ENCODE measurements at places on chromosomes 13 and 19.
A peak's percentile ranks its signal among the peaks of the same experiment; 100 is the strongest.

DNA sequence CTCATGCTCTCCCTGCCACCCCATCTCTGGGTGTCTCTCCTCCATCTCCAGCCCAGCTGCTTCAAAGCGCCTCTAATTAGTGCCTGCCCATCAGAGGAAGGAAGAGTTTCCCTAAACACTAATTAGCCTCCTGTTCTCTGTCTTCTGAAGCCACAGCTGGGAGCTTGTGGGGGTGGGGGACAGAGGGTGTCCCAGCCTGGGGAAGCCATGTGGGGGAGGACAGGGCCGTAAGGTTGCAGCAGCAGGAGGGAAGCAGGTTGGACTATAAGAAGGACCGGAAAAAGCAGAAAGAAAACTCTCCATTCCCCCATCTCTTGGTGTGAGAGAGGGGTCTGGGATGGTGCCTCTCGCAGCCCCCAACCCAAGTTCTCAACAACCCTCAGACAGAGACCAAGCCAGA is 26.2 kb downstream of the SLC8A2 start:
- DNase-seq = no peak
- H3K36me3 ChIP-seq = no peaks in the 10 kb centered on the region
- no peak overlapping the region for H3K4me3 ChIP-seq

DNA sequence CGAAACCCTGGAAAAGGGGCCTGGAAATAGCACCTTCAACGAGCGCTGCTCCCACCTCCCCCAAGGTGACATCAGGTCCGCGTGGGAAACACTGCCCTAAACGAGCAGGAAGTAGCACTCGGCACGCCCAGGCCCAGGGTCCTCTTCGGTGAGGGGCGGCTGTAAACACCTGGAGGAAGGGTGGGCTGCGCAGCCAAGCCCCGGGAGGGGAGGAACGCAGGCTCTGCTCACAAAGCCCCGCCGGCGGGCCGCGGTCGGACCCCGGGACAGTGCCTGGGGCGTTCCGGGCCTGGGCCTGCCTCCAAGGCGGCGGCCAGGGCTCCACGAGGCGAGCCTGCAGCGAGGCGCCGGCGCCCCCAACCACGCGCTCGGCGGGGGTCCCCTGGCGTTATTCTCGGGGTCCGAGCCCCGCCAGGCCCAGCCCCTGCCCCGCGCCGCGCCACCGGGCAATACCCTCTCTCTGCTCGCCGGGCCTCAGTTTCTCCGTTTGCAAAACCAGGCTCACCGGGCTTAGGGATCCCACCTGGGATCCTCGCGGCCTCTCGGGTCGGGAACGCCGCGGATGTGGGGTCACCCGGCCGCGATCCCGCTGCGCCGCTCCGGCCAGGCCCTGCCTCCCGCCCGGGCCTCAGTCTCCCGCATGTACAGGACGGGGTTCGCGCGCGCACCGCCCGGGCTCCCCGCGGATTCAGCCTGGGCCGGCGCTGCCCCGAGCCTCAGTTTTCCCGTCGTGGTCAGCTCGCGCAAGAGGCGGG is 630 bp downstream of the RNF126 start:
- peaks cover 3% of the 10 kb centered on the region for H3K36me3 ChIP-seq
- no peaks in the 10 kb centered on the region for H3K27me3 ChIP-seq
- peaks cover 14% of the 10 kb centered on the region for H3K4me1 ChIP-seq
- DNase-seq = no peak
- no peak overlapping the region for H3K27ac ChIP-seq

- H3K4me3 ChIP-seq = peak within 1 kb of the TSS; percentile 81
- H3K4me1 ChIP-seq = peaks cover 8% of the 10 kb centered on the region
- no peaks in the 10 kb centered on the region for H3K27me3 ChIP-seq
- H3K36me3 ChIP-seq = no peaks in the 10 kb centered on the region
- H3K27ac ChIP-seq = no peak within 1 kb of the TSS
These were observed at the start of gene IL17D for GRCh38 chr13:20702915-20703779. IL17D (plus strand) TSS chr13:20703699; CDS start chr13:20704002, 303 bp downstream.

GRCh38 chr13:55893540-55893939 is 1247.2 kb upstream of the PRR20A start:
- H3K27me3 ChIP-seq = no peaks in the 10 kb centered on the region
- H3K27ac ChIP-seq = no peak overlapping the region
- no peaks in the 10 kb centered on the region for H3K36me3 ChIP-seq
- no peaks in the 10 kb centered on the region for H3K4me1 ChIP-seq
- no peak for DNase-seq
- no peak overlapping the region for H3K4me3 ChIP-seq

- no peaks in the 10 kb centered on the region for H3K27me3 ChIP-seq
- H3K4me1 ChIP-seq = no peaks in the 10 kb centered on the region
- H3K36me3 ChIP-seq = no peaks in the 10 kb centered on the region
These were observed 721.5 kb upstream of the KLHL1 start for GRCh38 chr13:70829748-70830147.

DNA sequence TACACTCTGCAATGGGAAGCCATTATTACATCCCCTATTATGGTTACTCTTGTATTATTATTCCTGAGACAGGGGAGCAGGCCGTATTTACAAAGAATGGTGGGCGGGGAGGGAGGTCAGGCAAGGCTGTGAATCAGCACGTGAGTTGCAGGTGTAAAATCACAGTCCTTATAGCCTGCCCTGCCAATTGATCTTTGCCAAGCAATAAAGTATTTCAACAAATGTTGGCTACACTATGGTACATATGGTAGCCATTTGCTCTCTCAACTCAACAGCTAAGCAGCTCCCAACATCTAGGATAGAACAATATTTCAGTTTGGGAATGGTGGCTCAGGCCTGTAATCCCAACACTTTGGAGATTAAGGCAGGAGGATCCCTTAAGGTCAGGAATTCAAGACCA is 12.1 kb downstream of the EPS15L1 start:
- peaks cover 5% of the 10 kb centered on the region for H3K36me3 ChIP-seq
- H3K27me3 ChIP-seq = no peaks in the 10 kb centered on the region
- H3K4me1 ChIP-seq = peaks cover 13% of the 10 kb centered on the region
- no peak overlapping the region for H3K4me3 ChIP-seq

DNA sequence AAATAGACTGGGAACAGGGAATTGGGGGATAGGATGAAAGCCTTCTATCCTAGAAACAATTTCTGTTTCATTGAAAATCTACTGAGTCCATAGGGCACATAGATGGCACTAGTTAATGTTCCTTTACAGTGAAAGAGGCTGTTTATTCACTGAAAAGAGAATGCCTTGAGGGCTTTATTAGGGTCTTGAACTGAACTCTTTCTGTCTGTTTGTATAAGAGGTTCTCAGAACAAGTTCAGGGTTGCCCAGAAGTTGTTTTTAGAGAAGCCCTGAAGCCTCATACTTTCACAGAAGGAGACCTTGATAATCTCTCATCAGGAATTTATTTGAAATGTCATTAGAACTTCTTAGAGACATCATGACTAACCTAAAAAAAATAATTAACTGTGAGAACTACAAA is 43.9 kb downstream of the ENOX1 start:
- no peaks in the 10 kb centered on the region for H3K4me1 ChIP-seq
- H3K27me3 ChIP-seq = no peaks in the 10 kb centered on the region
- no peak overlapping the region for H3K27ac ChIP-seq

DNA sequence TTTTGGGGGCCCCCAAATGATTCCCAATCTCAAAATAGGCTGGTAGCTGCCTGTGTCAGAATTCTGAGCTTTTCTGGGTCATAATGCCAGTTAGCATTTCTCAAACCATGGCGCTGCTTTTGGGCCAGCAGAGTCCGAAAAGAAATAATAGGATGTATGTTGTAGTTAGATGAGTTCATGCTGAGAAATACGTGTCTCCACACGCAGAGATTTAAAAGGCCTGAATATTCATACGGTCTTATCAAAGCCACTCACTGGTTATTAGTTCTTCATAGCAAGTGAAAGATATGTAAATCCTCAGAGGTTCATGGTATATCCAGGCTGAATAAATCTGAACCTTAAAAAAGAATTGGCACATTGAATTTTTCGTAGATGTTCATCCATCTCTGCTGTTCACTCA is 124.5 kb downstream of the SHISA2 start:
- no peaks in the 10 kb centered on the region for H3K4me1 ChIP-seq
- no peak overlapping the region for H3K4me3 ChIP-seq
- H3K36me3 ChIP-seq = no peaks in the 10 kb centered on the region

DNA sequence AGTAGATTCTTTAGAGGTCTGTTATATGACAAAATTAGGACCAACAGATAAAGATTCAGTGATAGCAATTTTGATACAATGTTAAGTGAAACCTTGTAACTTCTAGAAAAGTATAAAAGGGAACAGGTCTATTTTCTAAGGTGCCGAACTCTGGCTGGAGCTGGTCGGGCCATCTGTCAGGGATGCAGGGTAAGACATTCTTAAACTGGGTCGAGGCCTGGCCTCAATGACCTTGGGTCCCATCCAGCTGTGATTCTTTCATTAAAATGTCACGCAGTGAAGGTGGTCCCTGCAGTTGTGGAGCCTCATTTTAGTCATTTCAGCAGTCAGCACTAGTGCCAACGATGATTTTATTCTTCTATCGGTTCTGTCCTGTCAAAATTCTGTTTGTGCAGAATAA is 271.9 kb upstream of the SPRY2 start:
- no peaks in the 10 kb centered on the region for H3K27me3 ChIP-seq
- no peak overlapping the region for H3K4me3 ChIP-seq
- H3K36me3 ChIP-seq = no peaks in the 10 kb centered on the region
- H3K4me1 ChIP-seq = peaks cover 4% of the 10 kb centered on the region
- H3K27ac ChIP-seq = no peak overlapping the region

GRCh38 chr19:31275068-31275334 is 74.2 kb downstream of the TSHZ3 start:
- H3K4me1 ChIP-seq = peaks cover 5% of the 10 kb centered on the region
- no peak overlapping the region for H3K27ac ChIP-seq
- H3K4me3 ChIP-seq = no peak overlapping the region
- DNase-seq = no peak
- no peaks in the 10 kb centered on the region for H3K36me3 ChIP-seq

GRCh38 chr19:49879243-49879963 is 1.9 kb downstream of the TBC1D17 start:
- no peaks in the 10 kb centered on the region for H3K27me3 ChIP-seq
- H3K4me1 ChIP-seq = peaks cover 12% of the 10 kb centered on the region
- H3K27ac ChIP-seq = no peak overlapping the region
- no peak overlapping the region for H3K4me3 ChIP-seq
- peaks cover 55% of the 10 kb centered on the region for H3K36me3 ChIP-seq

- DNase-seq = peak; percentile 8
- no peak overlapping the region for H3K27ac ChIP-seq
- H3K4me3 ChIP-seq = no peak overlapping the region
- no peaks in the 10 kb centered on the region for H3K4me1 ChIP-seq
- H3K36me3 ChIP-seq = no peaks in the 10 kb centered on the region
- H3K27me3 ChIP-seq = no peaks in the 10 kb centered on the region
These were observed 36.6 kb upstream of the OXGR1 start for GRCh38 chr13:97030705-97031452.

DNA sequence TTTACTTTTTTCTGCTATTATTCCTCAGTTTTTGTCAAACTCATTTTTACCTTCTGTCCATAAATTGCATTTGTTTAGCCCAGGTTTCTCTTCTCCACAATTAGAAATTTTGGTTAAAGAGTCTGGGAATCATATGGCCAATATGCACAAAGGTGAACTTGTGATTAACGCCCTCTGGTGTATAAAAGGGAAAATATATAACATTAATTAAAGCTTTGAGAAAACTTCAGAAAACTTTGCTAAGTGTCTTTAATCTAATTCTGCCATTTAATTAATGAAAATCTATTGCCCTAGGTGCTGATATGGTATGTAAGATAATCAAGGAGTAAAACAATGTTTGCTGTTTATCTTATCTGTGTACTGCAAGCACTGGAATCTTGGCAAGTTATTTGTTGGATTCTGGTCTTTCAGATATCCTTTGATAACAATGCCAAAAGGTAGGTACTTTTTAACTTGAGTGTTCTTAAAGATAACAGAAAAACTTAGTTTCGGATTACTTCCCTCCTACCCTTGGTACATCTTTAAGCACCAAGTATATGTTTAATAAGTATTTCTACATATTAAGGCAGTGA is 402.6 kb downstream of the SUCLA2 start:
- H3K27ac ChIP-seq = no peak overlapping the region
- no peaks in the 10 kb centered on the region for H3K4me1 ChIP-seq
- no peak for DNase-seq
- no peak overlapping the region for H3K4me3 ChIP-seq
- no peaks in the 10 kb centered on the region for H3K27me3 ChIP-seq

GRCh38 chr13:80860845-80861244 is 519.9 kb upstream of the SPRY2 start:
- no peak for DNase-seq
- no peak overlapping the region for H3K27ac ChIP-seq
- no peaks in the 10 kb centered on the region for H3K36me3 ChIP-seq
- H3K4me3 ChIP-seq = no peak overlapping the region
- peaks cover 2% of the 10 kb centered on the region for H3K4me1 ChIP-seq
- H3K27me3 ChIP-seq = no peaks in the 10 kb centered on the region

GRCh38 chr13:36862722-36863121 is 43.7 kb downstream of the RFXAP start:
- DNase-seq = no peak
- H3K27ac ChIP-seq = no peak overlapping the region
- no peak overlapping the region for H3K4me3 ChIP-seq
- no peaks in the 10 kb centered on the region for H3K36me3 ChIP-seq
- no peaks in the 10 kb centered on the region for H3K4me1 ChIP-seq

GRCh38 chr13:100552755-100553154 is 35.8 kb downstream of the GGACT start:
- H3K27me3 ChIP-seq = no peaks in the 10 kb centered on the region
- H3K4me3 ChIP-seq = no peak overlapping the region
- H3K36me3 ChIP-seq = peaks cover 2% of the 10 kb centered on the region
- no peak overlapping the region for H3K27ac ChIP-seq

DNA sequence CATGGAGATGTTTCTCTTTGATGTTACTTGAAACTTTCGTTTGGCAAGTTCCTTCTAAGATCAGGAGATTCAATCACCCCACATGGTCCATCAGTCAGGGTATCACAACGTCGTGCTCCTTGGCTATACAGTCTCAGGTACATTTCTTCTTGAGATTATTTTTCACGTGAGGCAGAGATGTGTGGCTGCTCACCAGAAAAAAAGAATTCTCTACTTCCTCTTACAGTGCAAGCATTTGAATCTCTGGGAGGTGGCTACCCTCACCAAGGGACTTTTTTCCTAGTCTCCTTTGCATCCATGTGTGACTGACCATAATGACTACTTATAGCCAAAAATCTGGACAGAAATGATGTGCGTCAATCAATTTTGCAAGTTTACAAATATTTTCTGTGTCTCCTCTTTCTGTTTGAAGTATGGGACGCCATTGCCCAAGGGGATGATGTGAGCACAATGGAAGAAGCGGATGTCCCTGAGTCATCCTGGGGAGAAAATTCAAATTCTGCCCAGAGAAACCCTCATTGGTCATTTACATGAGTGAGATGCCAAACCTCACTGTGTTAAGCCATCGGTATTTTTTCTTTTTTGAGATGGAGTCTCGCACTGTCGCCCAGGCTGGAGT is 8.6 kb upstream of the LAIR2 start:
- H3K27me3 ChIP-seq = peaks cover 15% of the 10 kb centered on the region
- no peaks in the 10 kb centered on the region for H3K4me1 ChIP-seq
- H3K4me3 ChIP-seq = no peak overlapping the region

GRCh38 chr19:51566489-51567100 is 4.5 kb upstream of the ZNF175 start:
- H3K27ac ChIP-seq = no peak overlapping the region
- peaks cover under 1% of the 10 kb centered on the region for H3K4me1 ChIP-seq
- H3K4me3 ChIP-seq = no peak overlapping the region
- no peak for DNase-seq

- no peak for DNase-seq
- no peak overlapping the region for H3K27ac ChIP-seq
- H3K27me3 ChIP-seq = peaks cover 2% of the 10 kb centered on the region
- no peak overlapping the region for H3K4me3 ChIP-seq
- no peaks in the 10 kb centered on the region for H3K4me1 ChIP-seq
These were observed 80.3 kb downstream of the RYR1 start for GRCh38 chr19:38513762-38514167.

Data from neuronal stem cell (in vitro differentiated cells).